ENCODE measurements at places on chromosomes 3 and 15. TPM values are rescaled to one million over a fixed set of nuclear protein-coding genes. Genes with fewer than 3 reads are reported as not detected.

OR5K2 gene
- not detected for total RNA-seq

ALG1L2 gene
- not detected for total RNA-seq

SRGAP3 gene
- 16.1 TPM for total RNA-seq

NR2E3 gene
- not detected for total RNA-seq

CHRNB4 gene
- not detected for total RNA-seq

PYDC2 gene
- not detected for total RNA-seq

AGBL1 gene
- total RNA-seq: not detected

CIDEC gene
- not detected for total RNA-seq

DENND4A gene
- total RNA-seq: 8.3 TPM

ADAMTS7 gene
- 1.6 TPM for total RNA-seq

OSTN gene
- not detected for total RNA-seq

ITIH3 gene
- not detected for total RNA-seq

RBP2 gene
- total RNA-seq: not detected
